Suppressor macrophage treated with lipopolysaccharide for 1 hour (primary cell): ENCODE measurements at places on chromosomes 11 and 22.

- DNase-seq, result no peak
Observed at GRCh38 chr11:62965574-62965973, 19.2 kb downstream of the SLC22A6 start.

- no peak for DNase-seq
Observed at GRCh38 chr11:1523779-1524178, 37.2 kb upstream of the MOB2 start.

- DNase-seq, result no peak
Observed at GRCh38 chr11:8584082-8584481, 9.9 kb downstream of the STK33 start.

DNA sequence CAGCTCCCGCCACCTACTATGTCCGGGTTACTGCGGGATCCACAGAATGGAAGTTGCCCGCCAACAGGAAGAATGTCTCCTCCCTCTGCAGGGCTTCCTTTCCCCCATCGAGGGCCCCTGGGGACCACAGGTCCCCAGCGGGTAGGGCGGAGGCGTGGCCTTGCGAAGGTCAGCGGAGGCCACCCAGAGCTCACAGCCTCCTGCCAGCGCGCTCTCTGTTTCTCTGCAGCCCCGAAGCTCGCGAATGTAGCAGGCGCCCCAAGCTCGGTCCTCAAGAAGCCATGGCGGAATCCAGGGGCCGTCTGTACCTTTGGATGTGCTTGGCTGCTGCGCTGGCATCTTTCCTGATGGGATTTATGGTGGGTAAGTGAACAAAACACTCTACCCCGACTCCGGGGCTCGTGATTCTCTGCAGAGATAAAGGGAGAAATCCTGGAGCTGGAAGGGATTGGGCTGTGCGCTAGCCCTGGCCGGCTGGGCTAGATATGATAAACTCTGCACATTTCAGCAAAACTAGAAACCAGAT is at the start of gene NAALAD2:
TSS of gene NAALAD2 (plus strand) at position 186 of the 526 bp plus-strand sequence. CDS start at position 282, 96 bp downstream.
- DNase-seq, result peak; percentile 7

DNA sequence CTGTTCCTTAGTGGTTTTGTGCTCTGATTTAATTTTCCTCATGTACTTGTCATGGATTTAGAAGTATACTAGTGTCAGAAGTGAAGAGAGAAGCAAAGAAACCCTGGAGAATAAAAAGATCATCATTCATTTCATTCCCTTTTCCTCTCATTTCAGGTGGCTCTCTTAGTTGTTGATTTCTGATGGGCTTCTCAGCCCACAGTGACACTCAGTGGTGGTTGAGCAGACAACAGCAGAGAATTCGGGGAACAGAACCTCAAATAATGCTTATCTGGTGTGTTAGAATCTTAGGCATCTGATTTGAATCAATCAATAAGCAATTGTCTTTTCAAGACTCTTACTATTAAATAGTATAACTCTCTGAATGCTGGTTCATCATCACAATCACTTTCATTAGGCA is 1289.4 kb downstream of the FAM181B start:
- DNase-seq, result no peak

DNA sequence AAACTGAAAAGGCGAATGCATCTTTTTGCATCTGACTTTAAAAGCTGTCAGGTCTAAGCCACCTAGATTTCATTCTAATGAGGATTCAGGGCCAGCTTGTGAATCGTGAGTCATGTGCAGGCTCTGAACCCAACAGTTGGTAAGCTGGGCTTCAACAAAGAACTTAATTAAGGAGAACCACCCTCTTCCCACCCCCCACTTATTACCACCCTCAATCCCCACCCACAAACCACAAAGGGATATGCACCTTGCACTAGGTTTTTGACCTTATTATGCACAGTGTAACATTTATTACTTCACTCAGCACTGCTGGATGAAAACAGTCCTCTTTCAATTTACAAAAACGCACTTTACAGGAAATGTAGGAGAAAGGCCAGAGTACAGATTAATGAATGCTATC is 94.1 kb upstream of the LIN7C start:
- no peak for DNase-seq

- DNase-seq, result no peak
Observed at GRCh38 chr11:61948505-61948904, 1.6 kb upstream of the BEST1 start.

- DNase-seq, result no peak
Observed at GRCh38 chr11:126491092-126491491, 135.6 kb downstream of the ST3GAL4 start.

GRCh38 chr11:121595717-121596161 is 143.0 kb upstream of the SORL1-AS1 start:
- DNase-seq, result no peak

DNA sequence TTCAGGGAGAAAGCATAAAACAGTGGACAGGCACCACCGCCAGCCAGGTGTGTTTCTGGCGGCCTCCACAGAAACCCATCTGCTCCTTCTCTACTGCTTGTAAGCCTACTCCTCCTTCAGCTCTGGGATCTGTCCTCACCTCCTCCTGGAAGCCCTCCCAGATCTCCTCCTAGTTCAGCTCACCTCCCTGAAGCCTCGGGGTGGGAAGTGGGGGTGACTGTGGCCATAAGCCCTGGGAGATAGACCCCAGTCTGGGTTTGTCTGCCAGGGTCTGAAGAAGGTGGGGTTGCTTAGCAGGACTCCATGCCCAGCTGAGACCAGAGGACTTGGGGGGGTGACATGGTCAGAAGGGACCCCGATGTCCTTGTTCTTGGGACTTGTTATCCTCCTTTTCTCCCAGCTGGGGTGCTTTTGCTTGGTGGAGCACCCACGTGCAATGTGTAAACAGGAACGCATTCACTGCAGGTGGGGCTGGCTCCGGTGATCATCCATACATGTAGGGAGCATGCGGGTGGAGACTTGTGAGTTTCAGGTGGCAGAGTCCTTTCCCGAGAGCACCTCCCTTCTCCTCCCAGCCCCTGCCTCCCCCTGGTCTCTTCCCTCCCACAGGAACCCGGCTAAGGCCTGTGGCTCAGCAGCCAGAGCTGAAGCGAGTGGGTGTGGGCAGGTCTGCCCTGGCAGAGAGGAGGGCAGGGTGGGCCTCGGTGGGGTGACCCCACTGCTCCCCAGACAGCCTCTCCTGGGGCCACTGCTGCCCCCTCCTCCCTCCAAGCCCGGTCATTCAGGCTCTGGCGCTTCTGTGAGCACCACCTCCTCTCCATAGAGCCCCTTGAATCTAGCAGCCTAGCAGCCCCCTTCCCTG is 25.9 kb downstream of the MRGPRG start:
- DNase-seq, result no peak

DNA sequence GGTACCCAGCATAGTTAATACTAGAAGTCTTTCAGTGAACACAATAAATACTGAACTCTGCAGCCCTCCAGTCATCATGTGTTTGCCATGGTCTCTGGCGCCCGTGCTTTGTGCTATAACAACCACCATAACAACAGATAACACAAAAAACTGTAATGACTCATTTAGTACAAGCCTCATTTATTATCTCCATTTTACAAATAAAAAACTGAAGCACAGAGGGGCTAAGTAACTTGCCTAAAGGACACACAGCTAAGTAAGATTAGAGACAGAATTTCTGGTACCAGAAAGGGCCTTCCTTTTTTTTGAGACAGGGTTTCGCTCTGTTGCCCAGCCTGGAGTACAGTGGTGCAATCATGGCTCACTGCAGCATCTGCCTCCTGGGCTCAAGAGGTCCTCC is 19.5 kb downstream of the RBFOX2 start:
- no peak for DNase-seq

- no peak for DNase-seq
Observed at GRCh38 chr22:29454276-29454675, 15.9 kb downstream of the RFPL1 start.

GRCh38 chr11:67648796-67649613 is 1.5 kb downstream of the ACY3 start:
- DNase-seq, result peak; percentile 56

DNA sequence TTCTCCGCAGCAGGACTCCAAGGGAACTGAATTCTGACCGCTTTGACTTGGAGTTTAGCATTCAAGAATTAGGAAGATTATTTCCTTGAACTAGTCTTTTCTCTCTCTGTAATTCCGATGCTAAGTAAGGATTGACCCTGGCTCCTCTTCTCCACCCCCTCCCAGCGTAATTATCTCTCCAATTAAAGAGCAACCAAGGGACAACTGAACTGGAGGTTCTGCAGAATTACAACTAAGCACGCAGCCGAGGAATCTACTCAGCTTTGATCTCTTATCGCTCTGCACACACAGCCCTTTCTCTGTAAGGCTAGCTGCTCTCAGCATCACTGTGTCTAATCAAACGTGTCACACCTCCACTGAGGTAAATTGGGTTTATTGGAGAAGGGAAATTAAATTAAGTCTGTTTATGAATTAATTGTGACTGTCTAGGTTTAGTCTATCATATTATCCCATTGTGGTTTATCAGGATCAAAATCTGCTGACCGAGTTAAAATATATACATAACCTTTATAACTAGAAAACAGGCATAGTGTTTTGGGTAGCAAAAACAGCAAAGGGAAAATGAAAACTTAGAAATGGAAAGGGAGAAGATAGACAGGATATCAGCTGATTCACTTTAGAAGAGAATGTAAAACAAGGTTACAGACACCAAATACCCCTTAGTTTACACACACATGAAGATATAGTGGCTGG is 241.3 kb upstream of the LARGE1 start:
- DNase-seq, result no peak

GRCh38 chr22:27730641-27731433 is 70.7 kb downstream of the MN1 start:
- no peak for DNase-seq

GRCh38 chr22:42920101-42920820 is 63.2 kb upstream of the ARFGAP3 start:
- no peak for DNase-seq

DNA sequence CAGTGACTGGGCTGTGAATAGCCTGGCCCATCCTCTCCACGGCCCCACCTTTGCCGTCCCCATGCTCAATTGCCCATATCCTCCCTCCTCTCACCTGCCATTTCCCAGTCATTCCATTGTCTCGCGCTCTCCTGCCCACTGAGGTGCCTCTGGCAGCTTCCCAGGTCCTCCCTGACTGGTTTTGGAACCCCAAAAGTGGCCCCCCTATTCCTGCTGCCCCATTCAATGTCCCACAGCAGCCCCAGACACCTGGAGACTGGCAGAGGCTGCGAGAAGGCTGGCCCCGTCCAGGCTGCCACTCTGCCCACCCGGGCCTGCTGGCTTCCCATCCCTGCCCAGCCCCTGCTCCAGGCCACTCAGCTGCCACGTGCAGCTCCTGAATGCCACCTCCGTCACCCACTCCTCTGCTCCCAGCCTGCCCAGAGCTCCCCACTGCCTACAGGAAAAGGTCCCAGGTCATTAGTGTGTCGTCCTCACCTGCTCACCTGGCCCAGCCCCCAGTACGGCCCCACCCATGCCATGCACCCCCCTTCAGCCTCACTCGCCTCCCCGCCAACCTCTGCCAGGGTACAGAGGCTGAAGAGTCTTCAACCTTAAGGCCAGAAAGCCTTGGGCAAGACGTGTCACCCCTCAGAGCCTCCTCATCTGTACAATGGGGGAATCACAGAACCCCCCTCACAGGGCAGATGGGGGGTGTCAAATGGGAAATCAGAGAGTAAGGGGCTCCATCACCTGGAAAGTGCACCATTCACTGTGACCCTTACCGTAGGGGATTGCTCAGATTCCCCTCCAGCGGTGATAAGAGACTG is 37.5 kb downstream of the KCNJ4 start:
- DNase-seq, result no peak

GRCh38 chr11:41579546-41579945 is 120.1 kb upstream of the LRRC4C start:
- no peak for DNase-seq

DNA sequence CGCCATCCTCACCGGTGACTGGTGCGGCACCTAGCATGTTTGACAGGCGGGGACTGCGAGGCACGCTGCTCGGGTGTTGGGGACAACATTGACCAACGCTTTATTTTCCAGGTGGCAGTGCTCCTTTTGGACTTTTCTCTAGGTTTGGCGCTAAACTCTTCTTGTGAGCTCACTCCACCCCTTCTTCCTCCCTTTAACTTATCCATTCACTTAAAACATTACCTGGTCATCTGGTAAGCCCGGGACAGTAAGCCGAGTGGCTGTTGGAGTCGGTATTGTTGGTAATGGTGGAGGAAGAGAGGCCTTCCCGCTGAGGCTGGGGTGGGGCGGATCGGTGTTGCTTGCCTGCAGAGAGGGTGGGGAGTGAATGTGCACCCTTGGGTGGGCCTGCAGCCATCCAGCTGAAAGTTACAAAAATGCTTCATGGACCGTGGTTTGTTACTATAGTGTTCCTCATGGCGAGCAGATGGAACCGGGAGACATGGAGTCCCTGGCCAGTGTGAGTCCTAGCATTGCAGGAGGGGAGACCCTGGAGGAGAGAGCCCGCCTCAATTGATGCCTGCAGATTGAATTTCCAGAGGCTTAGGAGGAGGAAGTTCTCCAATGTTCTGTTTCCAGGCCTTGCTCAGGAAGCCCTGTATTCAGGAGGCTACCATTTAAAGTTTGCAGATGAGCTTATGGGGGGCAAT is 1.1 kb downstream of the NEAT1 start:
- DNase-seq, result peak; percentile 55

DNA sequence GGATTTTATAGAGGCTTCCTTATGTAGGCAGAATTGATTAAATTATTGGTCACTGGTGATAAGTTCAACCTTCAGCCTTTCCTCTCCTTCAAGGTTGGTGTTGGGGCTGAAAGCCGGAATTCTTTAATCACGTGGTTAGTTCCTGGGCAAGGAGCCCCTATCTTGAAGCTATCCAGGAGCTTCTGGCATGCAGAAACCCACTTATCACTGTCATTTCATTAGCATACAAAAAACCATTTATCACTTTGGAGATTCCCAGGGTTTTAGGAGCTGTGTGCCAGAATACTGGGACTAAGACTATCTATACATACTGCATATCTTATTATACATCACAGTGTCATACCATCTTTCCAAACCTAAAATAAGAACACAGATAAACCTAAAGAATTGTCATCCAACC is 18.5 kb upstream of the MED17 start:
- no peak for DNase-seq

DNA sequence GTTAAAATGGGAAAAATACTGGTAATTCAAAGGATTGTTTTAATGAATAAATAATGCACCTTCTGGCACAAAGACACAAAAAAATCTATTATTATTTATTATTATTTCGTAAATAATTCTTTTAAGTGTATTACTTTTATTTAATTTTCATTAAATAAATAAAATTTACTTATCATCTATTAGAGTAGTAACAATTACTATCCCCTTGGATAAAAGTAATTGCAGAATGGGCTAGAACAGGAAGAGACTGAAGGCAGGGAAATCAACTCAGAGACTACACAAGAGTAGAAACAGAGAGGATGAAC is 23.0 kb downstream of the OR8B12 start:
- DNase-seq, result no peak
